ENCODE measurements at places on chromosomes 4 and X.

DNA sequence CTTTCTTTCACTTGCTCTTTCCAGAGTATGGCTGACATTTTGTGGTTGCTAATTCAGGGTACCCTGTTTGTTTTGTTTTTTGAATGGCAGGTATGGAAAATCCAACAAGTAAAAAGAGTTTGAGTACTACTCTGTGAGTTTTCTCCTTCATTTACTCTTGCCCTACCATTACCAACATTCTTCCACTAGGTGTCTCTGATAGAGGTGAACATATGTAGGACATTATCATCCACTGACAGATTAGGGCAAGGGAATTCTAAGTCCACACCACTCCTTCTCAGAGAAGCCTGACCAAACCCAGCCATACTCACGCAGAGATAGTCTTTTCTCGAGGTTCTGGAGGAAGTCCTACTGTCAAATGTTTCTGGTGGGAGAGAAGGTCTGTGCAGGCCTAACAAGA lies 36.7 kb upstream of the HDAC8 start:
- peak; percentile 22 for DNase-seq

DNA sequence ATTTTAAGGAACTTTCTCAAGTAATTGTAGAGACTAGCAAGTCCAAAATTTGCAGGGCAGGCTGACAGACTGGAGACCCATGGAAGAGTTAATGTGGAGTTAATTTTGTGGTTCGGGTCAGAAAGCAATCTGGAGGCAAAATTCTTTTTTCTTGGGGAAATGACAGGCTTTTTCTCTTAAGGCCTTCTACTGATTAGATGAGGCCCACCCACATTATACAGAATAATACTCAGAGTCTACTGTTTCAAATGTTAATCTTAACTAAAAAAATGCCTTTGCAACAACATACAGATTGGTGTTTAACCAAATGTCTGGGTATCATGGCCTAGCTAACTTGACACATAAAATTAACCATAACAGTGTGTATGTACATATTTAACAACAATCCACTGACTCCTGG lies 32.7 kb downstream of the RRAGB start:
- DNase-seq = no peak

- no peak for DNase-seq
Observed at GRCh38 chr4:128512161-128512560, 224.5 kb upstream of the PGRMC2 start.

DNA sequence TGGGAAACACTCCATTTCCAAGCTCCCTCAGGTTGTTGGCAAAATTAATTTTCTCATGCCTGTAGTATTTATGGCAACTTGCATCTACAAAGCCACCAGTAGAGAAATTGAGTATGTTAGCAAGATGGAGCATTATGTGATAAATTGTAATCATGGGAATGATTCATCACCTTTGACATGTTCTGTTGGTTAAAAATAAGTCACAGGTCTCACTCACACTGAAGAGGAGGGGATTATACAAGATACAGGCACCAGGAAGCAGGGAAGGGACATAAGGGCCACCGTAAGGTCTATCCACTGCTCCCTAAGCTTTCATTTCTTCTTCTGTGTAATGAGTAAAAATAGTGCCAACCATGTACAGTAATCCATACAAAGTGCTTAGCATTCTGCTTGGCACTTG lies 313.0 kb downstream of the GBA3 start:
- no peak for DNase-seq
